Activated T-helper 2 cell treated with anti-CD3 and anti-CD28 coated beads, Interferon-gamma antibody, Interleukin-2, Interleukin-4, amounts not matched to agents 10 μg/mL and 5 μg/mL and 100 μg/mL, durations not matched to agents 14 hours and 24 hours and 36 hours (primary cell): ENCODE measurements at places on chromosomes 16 and 17. TPM values are rescaled to one million over a fixed set of nuclear protein-coding genes. Genes with fewer than 3 reads are reported as not detected.
A peak's percentile ranks its signal among the peaks of the same experiment; 100 is the strongest.

The GAST gene
- total RNA-seq = not detected in 2 replicates

The SRL gene
- total RNA-seq = not detected in 2 replicates

DNA sequence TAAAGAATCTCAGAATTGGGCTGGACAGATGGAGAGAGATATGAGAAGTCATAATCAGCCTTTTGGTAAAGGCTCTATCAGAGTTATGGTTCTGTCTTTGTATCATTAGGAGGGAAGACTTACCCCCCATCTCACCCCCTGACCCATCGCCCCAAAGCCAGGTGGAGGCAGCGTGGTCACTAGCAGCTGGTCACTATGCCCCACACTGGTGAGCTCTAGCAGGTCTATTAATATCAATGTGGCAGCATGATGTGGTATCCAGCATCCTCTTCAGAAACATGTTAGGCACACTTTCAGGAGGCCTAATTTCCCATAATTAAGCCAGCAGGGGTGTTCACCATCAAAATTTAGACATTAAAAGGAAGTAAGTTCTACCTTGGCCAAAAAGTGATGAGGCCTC lies 183.8 kb upstream of the COX10 start:
- H3K27me3 ChIP-seq = no peaks in the 10 kb centered on the region
- H3K4me3 ChIP-seq = no peak overlapping the region
- DNase-seq = no peak

DNA sequence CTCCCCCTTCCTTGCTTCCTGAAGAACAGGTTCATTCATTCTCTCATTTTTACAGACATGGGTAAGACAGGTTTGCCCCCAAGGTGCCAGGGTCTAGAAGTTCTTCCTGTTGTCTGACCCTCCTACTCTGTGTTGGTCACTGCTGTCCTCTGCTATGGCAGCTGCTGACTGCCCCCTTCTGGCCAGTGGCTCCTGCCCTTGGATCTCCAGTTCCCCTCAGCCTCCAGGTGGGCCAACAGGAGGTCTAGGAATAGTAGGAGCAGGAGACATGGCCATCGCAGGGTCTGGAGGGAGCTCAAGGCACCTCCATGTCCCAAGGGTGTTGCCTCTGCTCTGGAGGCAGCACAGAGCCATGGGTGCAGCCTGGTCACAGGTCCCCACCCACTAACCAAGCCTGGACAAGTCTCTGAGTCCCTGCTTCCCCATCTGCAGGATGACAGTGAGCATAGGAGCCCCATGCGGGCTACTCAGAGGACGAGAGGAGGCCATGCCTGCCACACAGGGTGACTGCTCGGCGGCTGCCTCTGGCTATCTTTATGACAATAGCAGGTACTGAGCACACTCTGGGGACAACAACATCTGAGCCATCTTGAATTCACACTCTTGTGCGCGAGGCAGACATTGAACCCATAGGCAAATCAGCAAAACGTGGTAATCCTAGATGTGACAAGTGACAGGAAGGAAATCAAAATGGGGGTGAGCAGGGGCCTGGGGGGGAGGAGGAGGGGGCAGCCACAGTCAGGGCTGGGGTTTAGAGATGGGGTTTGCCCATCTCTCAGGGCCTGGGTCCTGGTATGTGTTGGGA lies 27.0 kb upstream of the NXPH3 start:
- H3K4me3 ChIP-seq = no peak overlapping the region

- no peaks in the 10 kb centered on the region for H3K27me3 ChIP-seq
- no peak for DNase-seq
- H3K36me3 ChIP-seq = no peaks in the 10 kb centered on the region
- no peak overlapping the region for H3K4me3 ChIP-seq
- H3K4me1 ChIP-seq = no peaks in the 10 kb centered on the region
These were observed 7.9 kb downstream of the KATNB1 start for GRCh38 chr16:57743458-57743857.

GRCh38 chr16:3950343-3951193 lies 70.1 kb upstream of the CREBBP start:
- H3K4me3 ChIP-seq = no peak overlapping the region
- peaks cover 3% of the 10 kb centered on the region for H3K4me1 ChIP-seq
- no peak overlapping the region for H3K27ac ChIP-seq
- H3K36me3 ChIP-seq = no peaks in the 10 kb centered on the region
- no peak for DNase-seq

DNA sequence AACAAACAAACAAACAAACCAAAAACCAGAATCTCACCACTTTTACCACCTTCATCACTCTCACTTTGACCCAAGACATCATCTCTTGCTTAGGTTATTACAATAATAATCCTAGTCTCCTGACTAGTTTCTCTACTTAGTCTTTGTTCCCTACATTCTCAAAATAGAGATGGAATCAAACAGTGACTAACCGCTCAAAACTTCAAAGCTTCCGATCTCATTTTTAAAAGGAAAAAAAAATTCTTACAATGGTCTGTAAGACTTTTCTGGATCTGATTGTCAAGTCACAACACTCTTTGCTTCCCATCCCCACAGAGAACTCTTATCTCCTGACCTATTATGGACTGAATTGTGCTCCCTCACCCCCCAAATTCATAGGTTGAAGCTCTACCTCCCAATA lies 60.9 kb downstream of the SPAG9 start:
- no peak overlapping the region for H3K27ac ChIP-seq
- H3K36me3 ChIP-seq = no peaks in the 10 kb centered on the region
- H3K27me3 ChIP-seq = no peaks in the 10 kb centered on the region
- H3K4me1 ChIP-seq = peaks cover 10% of the 10 kb centered on the region
- no peak overlapping the region for H3K4me3 ChIP-seq
- DNase-seq = no peak

GRCh38 chr16:23029733-23030420 lies 119.4 kb downstream of the USP31 start:
- H3K4me3 ChIP-seq = no peak overlapping the region
- H3K36me3 ChIP-seq = no peaks in the 10 kb centered on the region
- DNase-seq = no peak
- H3K27me3 ChIP-seq = no peaks in the 10 kb centered on the region
- no peak overlapping the region for H3K27ac ChIP-seq
- H3K4me1 ChIP-seq = no peaks in the 10 kb centered on the region

GRCh38 chr16:48123104-48123788 lies 32.5 kb downstream of the ABCC12 start:
- H3K36me3 ChIP-seq = no peaks in the 10 kb centered on the region
- no peak overlapping the region for H3K4me3 ChIP-seq
- H3K27ac ChIP-seq = peak overlapping the region; percentile 64
- peaks cover 20% of the 10 kb centered on the region for H3K4me1 ChIP-seq
- no peak for DNase-seq
- H3K27me3 ChIP-seq = peaks cover 6% of the 10 kb centered on the region
